ENCODE measurements at places on chromosomes 3 and 15.

DNA sequence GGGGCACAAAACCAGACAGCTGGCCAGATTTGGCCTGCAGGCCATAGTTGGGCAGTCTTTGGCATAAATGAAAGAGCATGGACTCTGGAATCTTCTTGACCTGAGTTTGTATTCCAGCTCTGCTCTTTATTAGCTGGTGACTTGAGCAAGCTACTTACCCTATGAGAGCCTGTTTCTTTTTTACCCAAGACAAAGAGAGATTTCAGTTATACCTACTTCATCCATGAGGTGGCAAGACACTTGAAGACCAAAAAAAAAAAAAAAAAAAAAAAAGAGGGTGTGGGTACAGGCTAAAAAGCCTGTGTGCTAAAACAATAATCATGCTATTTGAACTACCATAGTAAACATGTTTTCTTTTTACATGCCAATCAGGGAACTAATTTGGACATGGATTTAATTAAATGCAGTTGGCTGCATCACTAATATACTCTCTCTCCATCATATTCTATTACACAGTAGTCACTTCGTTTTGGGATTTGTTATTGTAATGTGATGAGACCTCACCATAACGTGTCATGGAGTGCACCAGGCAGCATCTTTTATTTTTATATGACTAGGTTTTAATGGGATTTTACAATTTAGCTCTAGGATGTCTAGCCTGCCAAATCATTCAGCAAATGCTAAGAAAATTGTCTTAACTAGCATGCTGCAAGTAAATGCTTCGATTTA lies 109.2 kb upstream of the FHIT start:
- DNase-seq = no peak

DNA sequence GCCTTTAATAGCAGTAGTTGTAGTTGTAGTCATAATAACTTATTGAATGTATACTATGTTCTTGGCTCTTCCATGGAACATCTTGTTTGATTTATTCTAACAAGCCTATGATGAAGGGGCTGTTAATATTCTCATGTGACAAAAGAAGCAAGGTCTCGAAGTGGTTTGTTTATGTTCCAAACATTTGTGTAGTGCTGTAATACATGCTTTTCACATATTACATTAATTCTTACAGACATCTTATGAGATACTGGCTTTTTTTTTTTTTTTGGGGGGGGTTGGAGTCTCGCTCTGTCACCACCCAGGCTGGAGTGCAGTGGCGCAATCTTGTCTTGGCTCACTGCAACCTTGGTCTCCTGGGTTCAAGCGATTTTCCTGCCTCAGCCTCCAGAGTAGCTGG lies 252.3 kb downstream of the PTPRG start:
- DNase-seq = no peak

- DNase-seq = no peak
These were observed 71.4 kb upstream of the TLE3 start for GRCh38 chr15:70169147-70169546.

DNA sequence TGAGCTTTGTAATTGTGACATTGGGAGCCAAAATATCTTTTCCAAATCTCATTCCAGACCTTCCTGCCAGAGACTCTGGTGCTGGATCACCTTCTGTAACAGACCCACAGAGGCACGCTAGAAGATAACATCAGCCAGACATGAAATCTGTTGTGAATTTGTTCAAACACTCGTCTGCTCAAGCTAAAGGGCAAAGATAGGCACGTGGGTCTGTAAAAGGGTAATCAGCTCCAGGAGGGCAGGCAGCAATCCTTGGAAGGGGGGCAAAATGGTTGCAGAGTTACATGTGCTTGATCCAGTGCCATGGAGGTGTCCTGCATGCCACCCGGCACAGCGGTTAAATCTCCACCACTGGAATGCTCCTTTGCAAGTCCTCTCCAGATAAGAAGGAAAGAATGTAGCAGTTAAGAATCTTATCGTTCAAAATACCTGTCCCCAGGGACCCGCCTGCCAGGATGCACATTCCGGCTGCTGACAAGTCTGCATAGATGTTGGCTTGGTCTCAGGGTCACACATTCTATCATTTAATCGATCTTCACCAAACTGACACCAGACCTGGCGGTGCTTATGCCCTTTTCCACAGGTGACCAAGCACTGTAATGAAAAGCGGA lies 74.8 kb downstream of the ADAMTS9 start:
- no peak for DNase-seq

Measured in SIG-M5 (cell line).